Effector memory CD4-positive, alpha-beta T cell (primary cell): ENCODE measurements at places on chromosomes 16 and 17.
A peak's percentile ranks its signal among the peaks of the same experiment; 100 is the strongest.

GRCh38 chr16:79334127-79334526 is 266.4 kb downstream of the MAF start:
- DNase-seq, result no peak

- DNase-seq, result no peak
Measured at GRCh38 chr16:85634747-85635544, 21.8 kb downstream of the GSE1 start.

DNA sequence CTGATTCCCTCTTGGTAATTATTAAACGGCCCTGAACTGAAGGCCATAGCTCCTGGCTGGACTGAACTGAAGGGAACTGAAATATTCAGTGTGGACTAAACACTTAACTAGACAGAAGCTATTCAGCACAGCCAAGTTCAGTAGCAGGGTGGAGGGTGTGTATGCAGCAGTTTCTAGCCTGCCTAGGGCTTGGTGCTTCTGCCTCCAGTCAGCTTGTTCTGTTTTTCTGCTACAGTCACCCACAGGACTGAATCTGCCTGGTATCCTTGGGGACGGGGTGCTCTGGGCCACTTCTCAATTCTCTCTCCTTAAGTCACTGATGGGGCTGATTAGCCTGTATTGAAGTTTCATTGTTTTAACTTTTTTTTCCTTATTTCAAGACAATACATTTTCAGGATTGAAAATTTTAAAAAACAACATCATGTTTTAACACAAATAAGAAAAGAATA is 77.1 kb downstream of the WWP2 start:
- no peak for DNase-seq

- DNase-seq, result no peak
Measured at GRCh38 chr17:26818736-26819135, 475.2 kb upstream of the WSB1 start.

DNA sequence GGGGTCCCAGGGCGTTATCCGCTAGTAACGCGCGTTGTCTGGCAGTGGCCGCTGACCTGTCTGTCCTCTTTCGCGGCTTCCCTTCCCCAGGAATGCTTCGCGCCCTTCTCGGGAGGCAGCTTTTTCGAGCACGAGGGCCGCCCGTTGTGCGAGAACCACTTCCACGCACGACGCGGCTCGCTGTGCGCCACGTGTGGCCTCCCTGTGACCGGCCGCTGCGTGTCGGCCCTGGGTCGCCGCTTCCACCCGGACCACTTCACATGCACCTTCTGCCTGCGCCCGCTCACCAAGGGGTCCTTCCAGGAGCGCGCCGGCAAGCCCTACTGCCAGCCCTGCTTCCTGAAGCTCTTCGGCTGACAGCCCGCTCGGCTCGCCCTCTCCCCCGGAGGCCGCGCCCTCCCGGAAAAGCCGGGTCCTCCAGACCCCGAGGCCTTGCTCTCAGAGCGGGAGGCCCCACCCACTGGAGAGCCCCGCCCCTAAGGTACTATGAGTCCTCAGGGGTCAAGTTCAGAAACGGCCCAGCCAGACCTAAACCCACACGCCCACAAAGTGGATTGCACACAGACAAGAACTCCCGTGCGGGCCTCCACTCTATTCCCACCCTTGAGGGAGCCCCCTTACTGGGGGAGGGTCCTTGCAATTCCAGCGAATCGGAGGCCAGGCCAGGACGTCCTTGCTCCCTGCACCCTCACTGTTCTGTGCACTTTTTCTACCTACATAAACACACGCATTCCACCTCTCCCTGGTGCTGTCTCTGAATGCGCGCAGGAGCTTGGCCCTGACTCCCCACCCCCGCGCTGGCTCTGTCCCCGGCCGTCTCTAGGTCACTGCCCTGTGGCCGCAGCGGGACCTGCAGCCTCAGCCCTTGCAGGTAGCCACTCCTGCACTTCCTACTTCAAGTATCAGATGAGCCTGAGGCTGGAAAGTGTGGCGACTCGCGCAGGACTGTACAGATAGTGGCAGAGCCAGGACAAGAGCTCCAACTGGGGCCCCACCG is 5.4 kb upstream of the SLC5A2 start:
- DNase-seq, result no peak

GRCh38 chr16:4214215-4214621 is 27.7 kb downstream of the SRL start:
- no peak for DNase-seq

GRCh38 chr16:6343157-6343556 is 989.5 kb upstream of the RBFOX1 start:
- DNase-seq, result no peak

DNA sequence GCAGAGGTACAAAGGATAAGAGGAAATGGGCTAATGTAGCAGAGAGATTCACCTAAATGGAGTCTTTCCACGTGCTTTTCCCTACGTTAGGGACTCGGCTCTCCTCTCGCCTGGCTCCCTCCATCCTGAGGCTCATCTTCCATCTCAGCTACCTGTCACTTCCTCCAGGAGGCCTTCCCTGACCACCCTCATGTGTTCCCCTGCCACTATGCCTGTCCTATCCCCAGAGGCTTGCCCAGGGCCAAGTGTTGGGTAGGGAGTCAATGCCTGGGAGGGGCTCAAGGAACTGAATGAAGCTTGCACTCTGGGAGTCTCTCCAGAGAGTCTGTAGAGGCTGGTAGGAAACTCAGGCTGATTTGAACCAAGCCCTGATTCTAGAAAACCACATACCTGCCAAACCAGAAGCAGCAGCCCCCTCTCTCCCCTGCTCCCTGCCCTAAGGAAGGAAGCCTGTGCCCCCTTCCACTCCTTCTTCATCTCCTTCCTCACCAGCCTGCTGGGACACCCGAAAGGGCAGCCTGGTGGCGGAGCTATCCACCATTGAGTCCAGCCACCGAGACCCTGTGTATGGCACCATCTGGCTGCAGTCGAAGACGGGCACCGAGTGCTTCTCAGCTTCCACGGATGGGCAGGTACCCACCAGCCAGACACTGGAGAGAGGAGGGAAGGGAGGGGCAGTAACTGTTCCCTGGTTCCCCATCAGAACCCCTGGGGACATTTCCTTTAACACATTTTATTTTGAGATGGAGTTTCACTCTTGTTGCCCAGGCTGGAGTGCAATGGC is 25.4 kb downstream of the DNAI2 start:
- DNase-seq, result no peak

- no peak for DNase-seq
Measured at GRCh38 chr17:17810895-17811248, 25.9 kb downstream of the SREBF1 start.

GRCh38 chr17:13329421-13329820 is 272.3 kb downstream of the HS3ST3A1 start:
- DNase-seq, result no peak

DNA sequence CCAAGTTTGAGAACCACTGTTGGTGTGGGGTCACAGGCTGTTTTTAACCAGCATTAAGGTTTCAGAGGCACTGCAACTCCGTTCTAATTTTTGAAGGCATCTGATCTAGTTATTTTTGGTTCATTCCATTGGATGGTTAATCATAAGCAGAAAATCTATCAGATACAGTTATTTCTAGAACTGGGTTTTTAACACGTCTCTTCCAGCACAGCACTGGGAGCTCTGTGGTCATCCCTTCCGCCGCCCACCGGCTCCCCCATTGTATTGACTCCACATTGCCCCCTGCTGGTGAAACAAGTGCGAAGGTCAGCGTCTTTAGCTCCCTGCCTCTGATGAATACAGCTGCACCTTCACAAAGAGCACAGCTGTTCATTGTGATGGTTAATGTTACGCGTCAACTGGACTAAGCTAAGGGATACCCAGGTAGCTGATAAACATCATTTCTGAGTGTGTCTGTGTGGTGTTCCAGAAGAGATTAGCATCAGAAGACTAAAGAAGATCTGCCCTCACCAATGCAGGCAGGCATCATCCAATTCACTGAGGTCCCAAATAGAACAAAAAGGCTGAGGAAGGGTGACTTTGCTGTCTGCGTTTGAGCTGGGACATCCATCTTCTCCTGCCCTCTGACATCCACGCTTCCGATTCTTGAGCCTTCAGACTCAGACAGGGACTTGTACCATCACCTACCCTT is 8.5 kb downstream of the CCL18 start:
- peak; percentile 29 for DNase-seq

GRCh38 chr17:4881761-4882555 is 17.4 kb upstream of the C17orf107 start:
- peak; percentile 32 for DNase-seq

- DNase-seq, result no peak
Measured at GRCh38 chr16:22314661-22315626, 17.7 kb downstream of the POLR3E start.
